Sigmoid colon (tissue), 7 donors: ENCODE measurements at places on chromosomes 5 and 9. TPM values are rescaled to one million over a fixed set of nuclear protein-coding genes. Genes with fewer than 3 reads are reported as not detected.

The PCDHA4 gene
- 1.1 TPM for total RNA-seq

The LRRC19 gene
- not detected for total RNA-seq

The WWC1 gene
- total RNA-seq, result 0.27 TPM

The SPATA31A3 gene
- not detected for total RNA-seq

The KIF24 gene
- 0.36 TPM for total RNA-seq

The MAPK9 gene
- 45.7 TPM for total RNA-seq

DNA sequence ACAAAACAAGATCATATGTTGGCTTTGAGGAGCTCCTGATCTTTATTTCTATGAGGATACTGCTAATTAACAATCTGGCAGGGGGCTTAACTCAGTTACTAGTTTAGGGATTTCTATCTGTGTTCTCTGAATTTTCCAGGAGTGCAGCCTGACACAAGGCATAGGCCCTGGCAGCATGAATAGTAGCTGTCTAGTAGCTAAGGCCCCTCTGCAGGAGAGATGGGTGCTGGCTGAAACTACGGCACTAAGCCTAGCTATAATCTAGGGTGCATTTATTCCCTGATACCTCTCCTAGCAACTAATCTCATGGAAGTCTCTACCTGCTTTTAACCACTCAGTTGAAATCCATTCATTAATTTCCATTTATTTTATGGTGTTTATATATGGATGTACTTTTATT, 268.2 kb downstream of the TMEM232 start:
- no peaks in the 10 kb centered on the region for H3K27me3 ChIP-seq
- no peak for DNase-seq
- H3K4me3 ChIP-seq, result no peak overlapping the region
- no peaks in the 10 kb centered on the region for H3K4me1 ChIP-seq

GRCh38 chr5:72407541-72407940, 87.4 kb downstream of the PTCD2 start:
- no peak overlapping the region for H3K4me3 ChIP-seq
- no peak for DNase-seq
- H3K36me3 ChIP-seq, result no peaks in the 10 kb centered on the region
- no peaks in the 10 kb centered on the region for H3K27me3 ChIP-seq
- H3K4me1 ChIP-seq, result peaks cover 9% of the 10 kb centered on the region

- H3K27me3 ChIP-seq, result no peaks in the 10 kb centered on the region
- H3K4me3 ChIP-seq, result no peak overlapping the region
- no peak for DNase-seq
- peaks cover 9% of the 10 kb centered on the region for H3K4me1 ChIP-seq
- H3K36me3 ChIP-seq, result no peaks in the 10 kb centered on the region
- H3K27ac ChIP-seq, result no peak overlapping the region
Measured at GRCh38 chr5:167814828-167815227, 476.6 kb upstream of the WWC1 start.

- H3K27me3 ChIP-seq, result peaks cover 64% of the 10 kb centered on the region
- no peaks in the 10 kb centered on the region for H3K36me3 ChIP-seq
Measured at GRCh38 chr5:175443514-175444059, 395 bp downstream of the DRD1 start.

- H3K4me1 ChIP-seq, result no peaks in the 10 kb centered on the region
- no peaks in the 10 kb centered on the region for H3K36me3 ChIP-seq
Measured at GRCh38 chr5:164345173-164345849, 839.9 kb downstream of the MAT2B start.

DNA sequence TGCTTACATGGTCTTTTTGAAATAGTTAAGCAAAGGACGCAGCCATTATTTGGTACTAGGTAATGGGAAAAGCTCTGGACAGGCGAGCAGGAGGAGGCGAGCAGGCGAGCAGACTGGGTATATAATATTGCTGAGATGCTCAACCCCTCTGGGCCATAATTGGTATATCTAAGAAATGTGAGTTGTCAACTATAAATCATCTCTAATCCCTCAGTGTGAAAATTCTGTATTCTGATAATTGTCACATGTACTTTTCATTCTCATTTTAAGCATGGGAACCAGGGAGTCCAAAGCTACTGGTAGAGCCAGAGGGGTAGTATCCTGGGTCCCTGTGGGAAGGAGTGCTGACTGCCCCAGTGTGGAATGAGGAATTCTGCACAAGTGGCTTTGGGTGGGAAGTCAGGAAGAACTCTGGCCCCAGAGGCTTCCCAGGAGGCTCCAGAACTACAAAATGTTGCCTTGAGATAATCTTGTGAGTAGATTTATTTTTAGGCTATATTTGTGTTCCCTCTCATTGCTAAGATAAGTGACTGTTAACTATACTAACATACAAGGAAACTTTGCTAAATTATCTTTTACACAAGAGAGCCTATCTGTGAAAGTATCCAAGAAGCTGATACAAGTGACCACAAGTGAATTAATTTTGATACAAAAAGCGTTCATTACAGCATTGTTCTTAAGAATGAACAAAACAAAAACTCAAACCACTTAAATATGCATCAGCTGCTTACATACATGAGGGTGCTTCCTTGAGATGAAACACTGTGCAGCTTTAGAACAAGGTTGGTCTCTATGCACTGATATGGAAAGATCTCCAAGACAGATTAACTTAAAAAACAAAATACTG, 70.5 kb upstream of the TNFAIP8 start:
- no peak overlapping the region for H3K27ac ChIP-seq
- no peak for DNase-seq
- H3K27me3 ChIP-seq, result no peaks in the 10 kb centered on the region
- peaks cover 3% of the 10 kb centered on the region for H3K4me1 ChIP-seq
- no peaks in the 10 kb centered on the region for H3K36me3 ChIP-seq
- H3K4me3 ChIP-seq, result no peak overlapping the region

- no peak overlapping the region for H3K27ac ChIP-seq
- H3K4me1 ChIP-seq, result no peaks in the 10 kb centered on the region
- no peak overlapping the region for H3K4me3 ChIP-seq
- no peaks in the 10 kb centered on the region for H3K36me3 ChIP-seq
- DNase-seq, result no peak
Measured at GRCh38 chr5:181283347-181283746, 22.4 kb upstream of the TRIM52 start.

DNA sequence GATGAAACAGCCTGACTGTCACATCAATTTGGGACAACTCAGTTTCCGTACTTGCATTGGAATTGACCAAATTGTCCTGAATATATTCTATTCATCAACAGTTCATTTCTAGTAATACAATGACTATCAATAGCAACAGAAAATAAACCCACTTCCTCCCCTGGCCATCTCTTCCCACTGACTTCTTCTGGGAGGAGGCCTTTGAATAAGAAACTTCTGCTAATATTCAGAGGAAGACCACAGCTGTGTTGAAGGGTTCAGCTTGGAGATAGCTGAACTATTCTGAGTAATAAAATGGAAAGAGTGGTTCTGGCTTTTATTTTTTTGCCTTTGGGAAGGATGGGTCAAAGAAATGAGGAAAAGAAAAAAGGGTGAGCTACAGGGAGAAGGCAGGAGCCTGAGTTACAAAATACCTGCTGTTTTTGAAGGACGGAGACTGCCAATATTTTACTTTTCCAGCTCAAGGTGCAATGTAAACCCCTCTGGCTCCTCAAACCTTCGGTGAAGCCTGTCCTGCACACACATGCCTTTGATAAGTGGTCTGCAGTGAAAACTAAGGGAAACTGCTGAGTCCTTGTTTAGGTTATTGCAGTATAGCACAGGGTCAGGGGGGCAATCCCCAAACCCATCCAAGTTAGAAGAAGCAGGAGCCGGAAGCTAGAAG, 29.9 kb downstream of the FYB1 start:
- no peaks in the 10 kb centered on the region for H3K4me1 ChIP-seq
- no peaks in the 10 kb centered on the region for H3K36me3 ChIP-seq
- no peak overlapping the region for H3K4me3 ChIP-seq
- no peak overlapping the region for H3K27ac ChIP-seq
- H3K27me3 ChIP-seq, result no peaks in the 10 kb centered on the region
- DNase-seq, result no peak

DNA sequence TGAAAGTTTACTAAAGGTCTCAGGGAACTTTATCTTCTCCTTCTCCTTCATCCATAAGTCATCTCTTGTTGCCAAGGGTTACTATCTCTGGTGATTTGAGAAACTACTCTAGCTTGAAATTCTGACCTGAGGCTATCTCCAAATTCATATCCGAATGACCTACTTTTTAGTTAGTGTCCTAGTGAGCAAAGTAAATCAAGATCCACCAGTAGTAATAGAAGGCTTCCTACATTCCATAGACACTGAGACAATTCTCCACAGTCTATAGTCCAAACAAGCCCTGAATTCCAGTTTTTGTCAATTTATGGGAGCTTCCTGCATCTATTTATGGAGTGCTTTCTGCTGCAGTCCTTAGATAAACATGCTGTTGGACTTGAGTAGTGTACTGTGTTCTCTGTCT, 5.0 kb downstream of the IL7R start:
- H3K27me3 ChIP-seq, result no peaks in the 10 kb centered on the region
- DNase-seq, result no peak
- H3K4me1 ChIP-seq, result no peaks in the 10 kb centered on the region
- no peaks in the 10 kb centered on the region for H3K36me3 ChIP-seq
- H3K4me3 ChIP-seq, result no peak overlapping the region
- H3K27ac ChIP-seq, result no peak overlapping the region

DNA sequence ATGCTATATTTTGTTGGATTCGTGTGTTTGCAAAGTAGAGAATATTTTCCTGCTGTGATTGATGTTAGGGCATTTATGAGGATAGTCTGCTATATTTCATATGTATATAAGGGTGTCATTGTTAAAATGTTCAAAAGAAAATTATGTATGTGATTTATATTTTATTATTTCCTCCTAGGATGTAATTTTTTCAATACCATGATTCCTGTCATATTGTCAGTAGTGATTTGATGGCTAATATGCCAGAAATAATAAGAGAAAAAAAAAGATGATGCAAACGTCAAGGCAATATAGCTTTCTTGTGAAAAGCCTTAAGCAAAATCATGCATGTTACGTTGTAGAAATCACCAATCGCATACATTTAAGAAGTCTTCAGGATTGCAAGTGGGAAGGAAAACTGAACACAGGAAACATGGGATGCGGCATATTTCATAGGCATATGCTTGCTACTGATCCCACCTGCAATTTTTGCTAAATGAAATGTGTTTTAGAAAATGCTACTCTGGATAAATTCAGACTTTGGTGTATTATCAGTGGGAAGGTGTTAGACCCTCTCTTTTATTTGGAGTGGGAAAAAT, 224.5 kb downstream of the MAST4 start:
- H3K4me1 ChIP-seq, result no peaks in the 10 kb centered on the region
- H3K27ac ChIP-seq, result no peak overlapping the region
- H3K36me3 ChIP-seq, result no peaks in the 10 kb centered on the region
- DNase-seq, result no peak
- H3K4me3 ChIP-seq, result no peak overlapping the region

- H3K4me3 ChIP-seq, result no peak overlapping the region
- no peaks in the 10 kb centered on the region for H3K4me1 ChIP-seq
- no peak overlapping the region for H3K27ac ChIP-seq
- H3K27me3 ChIP-seq, result no peaks in the 10 kb centered on the region
- DNase-seq, result no peak
Measured at GRCh38 chr5:79806741-79807140, 117.1 kb downstream of the CMYA5 start.
